Activated T-cell treated with anti-CD3 and anti-CD28 coated beads for 48 hours (primary cell): ENCODE measurements at places on chromosomes 6 and 20.

- DNase-seq: no peak
Measured at GRCh38 chr6:119012521-119012920, 65.9 kb downstream of the FAM184A start.

GRCh38 chr6:45555981-45556771, 178.4 kb upstream of the SUPT3H start:
- no peak for DNase-seq

DNA sequence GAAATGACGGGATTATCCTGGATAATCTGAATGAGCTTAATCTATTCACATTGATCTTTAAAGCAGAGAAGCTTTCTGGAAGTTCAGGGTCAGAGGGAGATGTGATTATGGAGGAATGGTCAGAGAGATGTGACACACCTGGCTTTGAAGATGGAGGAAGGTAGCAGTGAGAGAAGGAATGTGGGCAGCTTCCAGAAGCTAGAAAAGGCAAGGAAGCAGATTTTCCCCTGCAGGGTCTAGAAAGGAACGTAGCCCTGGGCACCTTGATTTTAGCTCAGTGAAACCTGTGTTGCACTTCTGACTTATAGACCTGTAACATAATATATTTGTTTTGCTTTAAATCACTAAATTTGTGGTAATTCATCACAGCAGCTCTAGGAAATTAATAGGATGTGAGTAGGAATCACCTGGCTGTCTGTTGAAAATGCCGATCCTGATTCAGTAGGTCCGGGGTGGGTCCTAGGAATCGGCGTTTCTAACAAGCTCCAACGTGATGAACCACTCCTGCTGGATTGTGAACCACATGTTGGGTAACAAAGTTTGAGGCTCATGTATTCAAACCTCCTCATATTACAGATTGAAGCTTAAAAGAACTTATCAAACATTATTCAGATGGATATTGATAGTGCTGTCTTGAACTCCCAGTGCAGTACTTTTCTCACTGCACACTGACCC, 157.0 kb downstream of the GJA1 start:
- no peak for DNase-seq

DNA sequence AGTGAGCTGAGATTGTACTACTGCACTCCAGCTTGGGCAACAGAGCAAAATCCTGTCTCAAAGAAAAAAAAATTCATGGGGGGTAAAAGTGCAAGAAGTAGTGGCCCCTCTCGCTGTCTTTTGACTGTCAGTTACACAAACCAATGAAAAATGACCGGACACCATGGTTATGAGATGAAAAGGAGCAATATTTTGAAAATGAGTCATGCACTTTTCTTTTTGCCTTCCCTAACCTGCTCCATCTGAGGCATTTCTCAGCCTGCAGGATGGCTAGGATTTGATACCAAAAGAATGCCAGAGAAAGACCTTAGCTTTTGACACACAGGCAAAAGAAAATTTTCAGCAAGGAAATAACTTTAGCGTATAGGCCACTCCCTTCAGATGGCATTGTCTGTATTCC, 181.7 kb upstream of the ARID1B start:
- DNase-seq: no peak

DNA sequence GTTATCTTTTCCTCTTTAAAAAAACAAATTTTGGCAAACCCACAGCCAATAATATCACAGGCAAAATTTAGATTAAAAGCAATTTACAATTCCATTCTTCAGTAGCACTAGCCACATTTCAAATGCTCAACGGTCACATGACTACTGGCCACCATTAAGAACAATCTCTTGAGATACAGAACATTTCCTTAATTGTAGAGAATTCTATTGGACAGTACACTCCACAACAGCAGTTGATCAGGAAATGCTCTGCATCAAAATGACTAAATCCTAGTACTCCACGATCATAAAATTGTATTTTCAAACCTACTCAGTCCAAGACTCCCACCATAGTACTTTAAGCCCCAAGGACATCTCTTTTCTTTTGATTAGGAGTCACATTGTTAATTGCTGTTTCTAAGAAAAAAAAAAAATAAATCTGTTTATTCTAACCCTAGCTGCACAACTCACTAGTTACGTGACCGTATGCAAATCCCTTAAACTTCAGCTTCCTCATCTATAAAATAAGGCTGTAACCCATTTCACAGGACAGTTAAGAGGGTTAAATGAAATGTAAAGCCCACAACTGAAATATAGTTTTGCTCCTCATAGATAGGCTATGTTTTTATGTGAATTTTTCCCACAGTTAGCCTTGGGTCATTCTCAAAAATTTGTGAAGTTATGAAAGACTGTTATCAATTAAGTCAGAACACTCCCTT, 9.8 kb downstream of the C6orf62 start:
- no peak for DNase-seq

GRCh38 chr6:15804164-15805154, 141.6 kb upstream of the DTNBP1 start:
- DNase-seq: no peak

DNA sequence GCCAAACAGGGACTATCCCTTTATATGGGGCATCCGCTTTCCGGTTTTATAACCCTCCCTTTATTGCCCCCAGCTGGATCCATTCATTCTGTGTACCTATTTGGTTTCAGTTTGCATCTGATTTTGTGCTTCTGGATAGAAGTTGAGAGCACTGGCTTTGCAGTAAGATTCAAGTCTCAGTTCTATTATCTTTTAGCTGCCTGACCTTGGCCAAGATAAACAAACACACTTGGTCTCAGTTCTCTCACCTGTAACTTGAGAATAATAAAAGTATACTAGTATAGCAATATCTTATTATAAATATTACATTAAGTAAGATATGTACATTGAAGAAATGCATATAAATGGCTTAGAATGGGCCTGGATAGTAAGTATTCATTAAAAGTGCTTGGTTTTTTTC, 182.4 kb upstream of the TSHZ2 start:
- no peak for DNase-seq

GRCh38 chr20:32447136-32448027, 89.3 kb downstream of the ASXL1 start:
- no peak for DNase-seq

DNA sequence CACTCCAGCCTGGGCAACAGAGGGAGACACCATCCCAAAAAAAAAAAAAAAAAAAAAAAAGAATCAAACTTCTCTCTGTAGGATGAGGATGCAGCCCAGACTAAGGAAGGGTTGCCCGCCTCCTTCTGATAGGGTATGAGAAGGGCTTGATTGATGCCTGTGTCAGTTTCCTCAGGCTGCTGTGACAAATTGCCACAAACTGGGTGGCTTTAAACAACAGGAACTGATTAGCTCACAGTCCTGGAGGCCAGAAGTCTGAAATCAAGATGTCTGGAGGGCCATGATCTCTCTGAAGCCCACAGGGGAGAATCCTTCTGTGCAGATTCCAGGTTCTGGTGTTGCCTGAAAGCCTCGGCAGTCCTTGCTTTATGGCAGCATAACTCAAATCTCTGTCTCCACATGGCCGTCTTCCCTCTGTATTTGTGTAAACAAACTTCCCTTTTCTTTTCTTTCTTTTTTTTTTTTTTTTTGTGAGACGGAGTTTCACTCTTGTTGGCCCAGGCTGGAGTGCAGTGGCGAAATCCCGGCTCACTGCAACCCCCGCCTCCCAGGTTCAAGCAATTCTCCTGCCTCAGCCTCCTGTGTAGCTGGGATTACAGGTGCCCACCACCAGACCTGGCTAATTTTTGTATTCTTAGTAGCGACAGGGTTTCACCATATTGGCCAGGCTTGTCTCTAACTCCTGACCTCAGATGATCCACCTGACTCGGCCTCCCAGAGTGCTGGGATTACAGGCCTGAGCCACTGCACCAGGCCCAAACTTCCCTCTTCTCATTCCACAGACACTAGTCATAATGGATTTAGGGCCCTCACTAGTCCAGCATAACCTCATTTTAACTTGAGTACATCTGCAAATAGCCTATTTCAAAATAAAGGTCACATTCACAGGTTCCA, 11.2 kb upstream of the CDK19 start:
- DNase-seq: no peak

DNA sequence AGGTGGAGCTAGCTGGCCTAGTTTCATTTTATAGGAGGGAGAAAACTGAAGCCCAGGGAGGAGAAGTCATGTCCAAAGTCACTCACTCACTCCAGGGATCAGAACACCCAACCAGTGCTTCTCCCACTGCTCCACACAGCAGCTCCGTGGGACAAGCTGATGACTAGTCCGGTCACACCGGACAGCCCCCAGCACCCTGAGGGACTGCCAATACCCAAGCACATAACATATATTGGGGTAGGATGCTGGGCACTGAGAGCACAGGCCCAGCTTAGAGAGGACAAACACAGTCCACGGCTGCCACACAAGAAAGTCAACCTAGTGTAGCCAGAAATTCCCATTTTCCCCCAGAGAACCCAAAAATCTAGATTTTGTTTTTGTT, 5.7 kb downstream of the RRBP1 start:
- DNase-seq: no peak

GRCh38 chr6:98092331-98092730, 742.0 kb upstream of the POU3F2 start:
- DNase-seq: no peak

DNA sequence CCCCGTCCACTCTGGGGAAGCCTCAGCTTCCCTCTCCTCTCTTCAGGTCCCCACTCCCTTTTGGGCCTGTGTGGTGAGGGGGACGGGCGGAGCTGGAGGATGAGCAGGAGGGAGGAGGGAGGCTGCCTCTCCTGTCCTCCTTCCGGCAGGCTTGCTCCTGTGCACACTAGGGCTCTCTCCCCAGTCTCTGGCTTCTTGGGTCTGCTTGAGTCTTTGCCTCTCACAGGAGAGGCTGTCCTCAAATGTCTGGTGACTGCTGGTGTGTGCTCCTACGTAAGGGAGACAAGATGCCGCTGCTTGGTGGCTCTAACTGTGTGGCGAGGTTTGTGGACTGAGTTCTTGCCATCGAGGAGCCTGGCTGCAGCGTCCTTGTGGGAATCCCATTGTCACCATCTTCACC, 8.8 kb upstream of the SMOC2 start:
- DNase-seq: no peak

DNA sequence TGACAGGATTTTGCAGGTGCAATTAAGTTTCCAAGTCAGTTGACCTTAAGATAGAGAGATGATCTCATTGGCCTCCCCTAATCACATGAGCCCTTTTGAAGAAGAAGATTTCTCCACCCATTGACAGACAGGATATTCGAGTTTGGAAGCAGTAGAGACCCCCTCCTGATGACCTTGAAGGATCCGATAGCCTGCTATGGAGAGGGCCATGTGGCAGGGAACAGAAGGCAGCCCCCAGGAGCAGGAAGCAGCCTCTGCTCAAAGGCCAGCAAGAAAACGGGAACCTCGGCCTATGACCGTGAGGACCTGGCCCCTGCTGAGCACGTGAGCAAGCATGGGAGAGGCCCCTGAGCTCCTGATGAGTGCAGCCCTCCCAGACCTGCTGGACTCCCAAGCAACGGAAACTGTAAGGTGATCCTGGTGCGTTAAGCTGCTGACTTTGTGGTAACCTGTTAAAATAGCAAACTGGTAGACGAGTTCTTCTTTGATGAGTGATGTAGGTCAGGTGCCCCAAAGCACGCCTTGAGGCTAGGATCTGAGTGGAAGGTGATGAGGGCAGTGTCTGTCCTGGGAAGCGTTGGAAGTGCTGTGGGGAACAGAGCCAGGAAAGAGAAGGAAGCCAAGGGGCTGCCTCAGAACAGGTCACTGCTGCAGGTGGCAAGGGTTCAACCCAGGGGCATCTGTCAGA, 18.5 kb upstream of the TUBB2A start:
- no peak for DNase-seq

DNA sequence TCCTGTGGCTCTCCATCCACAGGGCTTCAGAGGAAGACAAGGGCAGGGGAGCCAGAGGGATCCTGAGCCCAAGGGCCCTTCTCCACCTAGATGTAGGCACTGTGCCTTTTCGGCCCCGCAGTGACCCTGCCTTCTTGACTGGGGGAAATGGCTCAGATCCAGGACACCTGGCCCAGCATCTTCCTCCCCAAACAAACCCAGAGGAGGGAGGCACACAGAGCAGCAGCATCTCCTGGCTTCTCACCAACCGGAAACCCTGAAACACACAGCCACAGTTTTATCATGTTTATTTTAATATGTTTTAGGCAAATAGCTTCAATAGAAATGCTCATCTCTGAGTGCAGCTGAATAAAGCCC, 84.5 kb upstream of the LRFN2 start:
- DNase-seq: no peak

GRCh38 chr6:37897321-37897720, 77.8 kb downstream of the ZFAND3 start:
- DNase-seq: no peak

DNA sequence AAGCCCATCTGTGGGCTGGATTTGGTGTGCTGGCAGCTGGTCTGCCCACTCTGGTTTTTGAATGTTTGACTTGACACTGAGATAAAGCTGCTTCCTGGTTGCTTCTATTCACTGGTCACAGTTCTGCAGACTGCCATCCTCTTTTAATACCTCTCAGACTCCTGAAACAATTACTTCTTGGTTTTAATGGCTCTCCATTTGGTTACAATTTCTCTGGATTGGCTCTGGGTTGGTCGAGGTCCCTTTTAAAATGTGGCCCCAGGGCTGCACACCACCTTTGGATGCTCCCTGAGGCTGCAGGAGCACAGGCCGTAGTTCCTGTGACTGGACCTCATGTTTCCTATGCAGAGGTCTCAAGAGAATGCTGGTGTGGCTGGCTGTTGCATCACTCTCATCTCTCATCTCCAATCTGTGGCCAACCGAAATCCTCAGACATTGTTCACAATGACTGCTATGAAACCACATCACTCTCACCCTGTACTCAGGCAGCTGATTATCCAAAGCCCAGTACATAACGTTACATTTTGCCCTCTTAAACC, 98.5 kb downstream of the INSM1 start:
- DNase-seq: no peak

DNA sequence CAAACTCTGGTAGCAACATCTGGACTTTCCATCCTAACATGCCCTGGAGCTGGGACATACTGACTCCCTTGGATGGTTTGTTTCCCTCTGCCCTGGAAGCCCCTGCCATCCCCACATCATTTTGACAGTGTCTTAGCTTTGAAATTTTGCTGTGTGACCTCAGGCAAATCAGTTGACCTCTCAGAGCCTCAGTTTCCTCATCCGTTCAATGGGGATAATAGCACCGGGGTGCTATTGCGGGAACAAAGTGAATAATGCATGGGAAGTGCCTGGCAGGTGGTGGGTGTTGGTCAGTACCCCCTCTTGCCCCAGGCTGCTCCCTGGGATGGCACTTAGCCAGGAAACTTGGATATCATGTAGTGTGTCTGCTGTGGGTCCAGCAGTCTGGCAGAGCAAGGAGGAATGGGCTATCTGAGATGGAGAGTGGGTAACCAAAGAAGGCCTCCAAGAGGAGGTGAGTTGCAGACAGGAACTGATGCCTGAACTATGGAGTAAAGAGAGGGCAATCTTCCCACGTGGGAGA, 88.6 kb downstream of the MRPL14 start:
- DNase-seq: no peak
